ENCODE measurements at places on chromosomes 3 and 15. TPM values are rescaled to one million over a fixed set of nuclear protein-coding genes. Genes with fewer than 3 reads are reported as not detected.

Gene GOLGA8S
- total RNA-seq, result not detected

Gene HDC
- 0.20 TPM for total RNA-seq

Gene TICRR
- total RNA-seq, result not detected

Gene FEZF2
- total RNA-seq, result not detected

Gene ZIC1
- 3.5 TPM for total RNA-seq

Gene VGLL4
- total RNA-seq, result 20.9 TPM

Gene COMMD4
- total RNA-seq, result 17.9 TPM

Gene PLCD1
- total RNA-seq, result 6.2 TPM

Gene NR2E3
- not detected for total RNA-seq

Gene MRPL47
- total RNA-seq, result 44.6 TPM

Gene RBP2
- total RNA-seq, result not detected

Gene GNAT1
- total RNA-seq, result not detected

Gene CHCHD4
- 27.7 TPM for total RNA-seq

Data from gastrocnemius medialis (tissue), 4 donors.